ENCODE measurements at places on chromosomes 2 and 18.

- DNase-seq = no peak
Observed at GRCh38 chr2:40477361-40477760, 25.5 kb upstream of the SLC8A1 start.

GRCh38 chr2:181741756-181742155 lies 61.4 kb upstream of the NEUROD1 start:
- no peak for DNase-seq

DNA sequence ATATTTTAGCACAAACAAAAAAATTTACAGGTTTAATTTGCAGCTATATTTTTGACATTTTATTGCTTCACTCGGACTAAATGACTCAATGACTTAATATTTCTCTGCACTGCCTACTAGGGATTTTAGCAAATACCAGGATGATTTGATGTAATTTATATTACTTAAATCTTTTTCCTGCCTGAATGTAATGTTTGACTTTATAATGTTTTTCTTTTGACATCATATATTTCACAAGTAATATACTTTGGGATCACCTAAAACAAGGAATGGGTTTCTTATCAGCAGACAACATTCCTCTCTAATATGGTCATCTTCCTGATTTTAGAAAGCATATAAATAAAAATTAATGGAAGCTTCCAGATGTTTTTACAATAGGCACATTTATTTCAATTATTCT lies 253.2 kb upstream of the EPC2 start:
- DNase-seq = no peak

- no peak for DNase-seq
Observed at GRCh38 chr2:96962567-96963203, 23.7 kb downstream of the FAM178B start.

DNA sequence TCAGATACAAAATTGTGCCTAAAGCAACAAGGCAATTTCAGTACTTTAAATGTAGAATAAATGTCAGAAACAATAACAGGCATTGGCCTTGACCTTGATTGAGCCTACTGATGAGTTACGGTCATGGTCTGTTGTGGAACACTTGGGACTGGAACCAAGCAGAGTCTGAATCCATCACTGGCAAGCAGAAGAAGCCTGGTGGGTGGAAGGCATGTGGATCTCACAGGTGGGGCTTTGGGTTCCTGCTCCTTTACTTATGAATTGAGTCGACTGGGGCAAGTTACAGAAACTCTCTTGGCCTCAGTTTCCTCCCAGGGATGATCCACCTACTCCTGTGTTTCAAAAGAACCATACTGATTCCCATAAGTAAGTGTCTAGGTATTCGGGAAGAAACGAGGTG lies 102.3 kb downstream of the KCNF1 start:
- DNase-seq = no peak

GRCh38 chr2:206031162-206031784 lies 54.7 kb downstream of the INO80D start:
- DNase-seq = no peak

DNA sequence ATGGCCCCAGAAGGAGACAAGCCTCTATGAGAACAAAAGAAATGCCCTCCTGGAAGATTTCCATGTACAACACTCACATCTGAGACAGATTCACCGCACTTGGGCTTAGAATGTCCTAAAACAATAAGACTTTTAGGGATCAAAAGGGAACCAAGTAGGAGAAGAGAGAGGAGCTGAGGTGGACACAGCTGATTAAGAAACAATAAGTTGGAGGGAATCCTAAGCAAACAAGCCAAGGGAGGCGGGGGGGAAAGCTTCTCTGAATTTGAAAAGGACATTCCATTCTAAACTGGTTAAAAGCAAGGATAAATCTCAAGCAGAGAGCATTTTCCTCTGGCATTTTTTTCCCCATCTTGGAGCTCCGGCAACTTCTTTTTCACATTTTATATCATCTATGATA lies 9.9 kb downstream of the ACVR1 start:
- DNase-seq = no peak

DNA sequence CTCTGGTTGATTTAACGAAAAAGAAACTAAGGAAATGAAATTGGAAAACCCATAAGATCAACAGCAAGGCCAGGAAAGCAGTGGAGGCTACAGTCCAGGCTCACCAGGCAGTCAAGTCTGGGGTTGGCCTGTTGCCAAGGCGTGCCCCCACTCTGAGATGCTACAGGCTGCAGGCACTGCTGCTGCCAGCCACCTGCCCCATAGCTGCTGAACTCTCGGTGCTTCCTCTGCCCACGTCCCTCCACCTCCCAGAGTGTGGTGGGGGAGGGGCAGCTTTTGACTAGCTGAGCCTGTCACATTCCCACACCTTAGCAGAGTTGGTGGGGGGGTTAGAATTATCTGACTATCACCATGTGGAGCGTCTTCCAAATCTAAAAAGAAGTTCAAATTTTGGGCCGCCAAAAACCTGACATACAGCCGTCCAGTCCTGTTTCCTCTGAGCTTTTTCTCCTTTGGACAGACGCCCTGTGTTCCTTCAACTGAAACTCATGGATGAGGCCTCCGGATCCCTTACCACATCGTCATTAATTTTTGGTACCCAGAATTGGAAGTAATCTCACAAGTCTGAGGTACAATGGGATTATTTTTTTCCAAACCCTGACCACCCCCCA lies 3.9 kb upstream of the SH3RF3 start:
- DNase-seq = no peak

GRCh38 chr18:76102156-76102555 lies 392.9 kb downstream of the ZNF516 start:
- DNase-seq = no peak

DNA sequence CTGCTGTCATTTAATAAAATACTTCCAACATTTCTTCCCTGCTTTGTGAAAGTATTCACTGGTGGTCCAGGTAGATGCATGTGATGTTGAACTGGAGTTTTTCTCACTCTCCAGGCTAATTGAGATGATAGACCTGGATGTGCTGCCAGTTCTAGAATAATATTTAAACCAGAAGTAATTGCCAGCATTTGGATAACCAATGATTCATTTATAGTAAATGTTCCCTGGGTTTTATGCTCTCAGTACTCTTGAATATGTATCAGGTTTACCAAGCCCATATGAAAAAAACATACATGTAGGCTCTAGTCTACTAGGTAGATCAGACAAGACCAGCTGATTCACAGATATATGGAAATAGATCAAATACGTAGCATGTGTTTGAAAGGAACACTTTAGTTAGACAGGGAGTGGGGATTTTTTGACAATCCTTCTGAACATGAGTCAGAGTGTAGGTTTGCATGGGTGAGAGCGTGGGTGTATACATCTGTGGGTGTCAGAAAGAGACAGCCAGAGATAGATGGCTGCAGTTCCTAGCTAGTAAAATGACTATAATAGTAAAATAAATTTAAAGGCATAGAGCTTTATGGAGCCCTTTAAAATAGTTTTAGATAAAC lies 115.1 kb downstream of the NAB1 start:
- DNase-seq = no peak

DNA sequence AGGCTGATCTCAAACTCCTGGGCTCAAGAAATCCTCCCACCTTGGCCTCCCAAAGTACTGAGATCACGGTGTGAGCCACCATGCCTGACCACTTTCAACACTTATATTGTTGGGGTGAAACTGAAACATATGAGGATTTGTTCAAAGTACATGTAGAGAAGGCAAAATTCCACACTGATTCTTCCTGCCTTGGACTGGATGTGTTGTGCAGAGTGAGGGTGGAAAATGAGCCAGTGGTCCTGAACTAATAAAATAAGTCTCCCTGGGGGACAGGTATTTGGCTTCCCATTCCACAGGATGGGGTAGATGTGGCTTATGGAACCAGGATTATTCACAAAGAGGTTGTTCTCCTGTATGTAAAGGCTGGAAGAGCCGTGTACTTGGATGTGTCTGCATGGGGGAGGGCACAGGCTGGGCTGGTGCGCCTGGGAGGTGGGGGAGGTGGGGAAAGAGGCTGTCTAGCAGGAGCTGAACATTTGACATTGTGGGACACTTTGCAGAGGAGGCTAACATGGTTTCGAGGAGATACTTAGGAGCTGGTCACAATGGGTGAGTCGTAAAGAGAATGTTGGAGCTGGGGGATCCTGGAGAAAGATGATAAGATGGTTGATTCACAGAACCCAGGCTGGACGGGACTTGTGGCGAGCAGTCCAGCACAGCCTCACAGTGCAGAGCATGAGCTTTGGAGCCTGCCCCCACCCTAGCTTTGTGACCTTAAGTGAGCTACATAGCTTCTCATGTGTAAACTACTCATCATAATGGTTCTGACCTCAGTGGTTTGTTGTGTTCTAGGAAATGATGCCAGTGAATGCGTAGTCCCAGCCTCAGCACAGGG lies at the start of gene TXNDC2:
Gene TXNDC2 (plus strand): TSS at position 804 of the 835 bp plus-strand sequence. CDS start 708 bp downstream, outside the sequence.
- peak; percentile 54 for DNase-seq

GRCh38 chr2:59658906-59659635 lies 894.4 kb downstream of the BCL11A start:
- DNase-seq = no peak

GRCh38 chr2:86213699-86214502 lies 14.6 kb downstream of the MRPL35 start:
- peak; percentile 86 for DNase-seq

DNA sequence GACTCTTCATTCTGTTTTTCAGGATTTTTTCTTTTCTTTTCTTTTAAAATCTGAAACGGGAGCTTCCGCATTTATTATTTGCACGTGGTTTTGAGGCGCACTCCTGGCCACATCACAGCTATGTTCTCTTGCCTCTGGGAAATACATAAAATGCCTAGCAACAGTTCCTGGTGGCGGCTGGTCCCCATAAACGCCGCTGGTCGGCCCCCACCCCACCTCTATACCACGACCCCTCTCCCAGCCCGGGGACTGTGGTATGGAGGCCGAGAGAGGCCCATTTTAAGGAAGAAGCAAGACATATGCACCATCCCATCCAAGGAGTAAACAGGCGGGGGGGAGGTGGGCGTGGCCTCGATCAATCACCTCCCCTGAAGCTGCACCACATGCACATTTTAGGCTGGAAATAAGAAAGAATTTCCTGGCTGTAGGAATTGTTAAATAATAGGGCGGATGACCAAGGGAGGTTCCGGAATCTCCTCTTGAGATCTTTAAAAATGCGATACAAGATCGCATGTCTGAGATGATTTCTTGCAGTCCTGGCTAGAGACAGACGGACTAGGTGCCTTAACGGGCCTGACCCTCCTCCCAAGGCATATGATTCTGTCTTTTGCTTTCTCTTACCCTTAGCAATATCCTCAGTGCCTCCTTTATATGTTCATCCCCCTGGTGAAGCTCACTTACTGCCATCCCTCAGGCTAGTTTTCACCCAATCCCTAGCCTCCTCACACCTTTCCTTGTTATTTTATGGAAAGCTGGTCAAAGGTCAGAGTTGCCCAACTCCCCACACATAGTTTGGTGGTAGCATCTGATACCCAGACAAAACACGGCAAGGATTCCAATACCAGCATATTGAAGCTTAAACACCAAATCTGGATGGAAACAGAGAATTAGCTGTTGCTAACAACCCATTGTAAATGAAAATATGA lies 82.4 kb downstream of the BCL2 start:
- no peak for DNase-seq

DNA sequence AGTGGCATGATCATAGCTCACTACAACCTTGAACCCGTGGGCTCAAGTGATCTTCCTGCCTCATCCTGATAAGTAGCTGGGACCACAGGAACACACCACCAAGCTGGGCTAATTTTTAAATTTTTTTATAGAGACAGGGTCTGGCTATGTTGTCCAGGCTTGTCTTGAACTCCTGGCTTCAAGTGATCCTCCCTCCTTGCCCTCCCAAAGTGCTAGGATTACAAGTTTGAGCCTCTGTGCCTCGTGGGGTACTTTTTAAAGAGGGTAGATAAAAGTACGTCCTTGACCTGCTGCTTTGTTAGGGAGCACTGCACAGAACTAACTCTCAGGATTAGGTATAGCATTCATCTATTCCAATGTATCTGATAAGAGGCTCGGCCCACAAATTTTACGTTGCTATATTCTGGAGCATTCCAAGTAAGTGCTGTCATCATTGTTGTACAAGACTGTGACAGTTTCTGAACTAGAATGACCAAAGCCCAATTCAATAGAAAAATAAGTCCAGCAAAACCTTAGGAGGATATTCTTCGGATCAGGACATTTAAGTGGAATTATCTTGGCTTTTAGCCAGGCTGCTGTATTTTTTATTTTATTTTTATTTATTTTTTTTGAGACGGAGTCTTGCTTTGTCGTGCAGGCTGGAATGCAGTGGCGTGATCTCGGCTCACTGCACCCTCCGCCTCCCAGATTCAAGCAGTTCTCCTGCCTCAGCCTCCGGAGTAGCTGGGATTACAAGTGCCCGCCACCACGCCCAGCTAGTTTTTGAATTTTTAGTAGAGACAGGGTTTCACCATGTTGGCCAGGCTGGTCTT lies 4.1 kb downstream of the MTCL1 start:
- DNase-seq = no peak

- DNase-seq = peak; percentile 5
Observed at GRCh38 chr2:224517963-224518362, 67.2 kb downstream of the CUL3 start.

- DNase-seq = no peak
Observed at GRCh38 chr2:156175946-156176345, 156.6 kb downstream of the NR4A2 start.

- DNase-seq = no peak
Observed at GRCh38 chr2:45320956-45321355, 290.1 kb downstream of the SRBD1 start.

DNA sequence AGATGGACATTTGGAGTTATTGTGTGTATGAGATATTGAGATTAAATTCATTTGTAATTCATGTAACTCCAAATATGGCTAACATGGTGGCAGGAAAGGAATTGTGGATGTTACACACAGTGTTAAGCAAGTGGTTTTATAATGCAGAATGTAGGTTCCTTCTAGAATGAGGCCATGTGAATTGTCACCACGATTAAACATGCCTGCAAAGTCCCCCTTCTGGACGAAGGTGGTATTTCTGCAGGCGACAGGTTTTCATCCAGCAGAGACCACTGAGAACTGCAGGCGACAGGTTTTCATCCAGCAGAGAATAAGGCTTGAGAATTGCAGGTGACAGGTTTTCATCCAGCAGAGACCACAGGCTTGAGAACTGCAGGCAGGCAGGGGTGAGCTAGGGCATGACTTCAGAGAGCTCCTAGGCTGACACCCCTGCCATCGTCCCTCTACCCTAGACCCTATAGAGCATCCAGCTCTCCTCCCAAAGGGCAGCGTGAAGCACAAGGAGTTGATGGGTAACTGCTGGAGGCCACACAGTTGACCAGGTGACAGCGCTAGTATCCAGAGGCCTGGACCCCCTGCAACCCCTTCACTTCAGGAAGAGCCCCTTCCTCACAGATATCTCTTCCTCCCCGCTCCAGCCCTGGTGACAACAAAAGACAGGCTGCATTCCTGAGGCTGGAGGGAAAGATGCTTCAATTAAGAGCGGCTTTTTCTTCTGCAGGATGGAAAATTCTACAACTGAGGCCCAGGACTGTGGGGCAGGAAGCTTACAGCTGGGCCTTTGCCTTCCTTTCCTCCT lies 175.8 kb downstream of the LOXHD1 start:
- DNase-seq = peak; percentile 75

GRCh38 chr2:88067189-88067588 lies 436 bp upstream of the SMYD1 start:
- no peak for DNase-seq

DNA sequence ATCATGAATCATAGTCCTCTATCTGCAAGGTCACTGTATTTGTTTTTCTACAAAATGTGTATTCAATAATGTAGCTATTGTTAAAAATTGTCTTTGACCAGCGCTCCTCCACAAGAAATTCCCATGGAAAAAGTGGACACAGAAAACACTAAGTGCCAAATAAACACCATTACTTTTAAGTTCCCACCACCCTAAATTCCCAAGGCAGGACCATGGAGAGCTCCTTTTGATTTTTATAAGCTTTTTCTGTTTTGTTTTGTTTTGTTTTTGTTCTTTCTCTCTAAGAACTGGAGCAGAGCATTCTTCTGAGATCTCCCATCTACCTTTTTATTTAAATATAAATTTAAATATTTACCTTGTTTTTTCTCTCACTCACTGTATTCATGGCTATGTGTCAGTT lies 44.5 kb downstream of the LRATD1 start:
- no peak for DNase-seq

Measured in erythroblast (primary cell).